ENCODE measurements at places on chromosomes 2 and 18.

DNA sequence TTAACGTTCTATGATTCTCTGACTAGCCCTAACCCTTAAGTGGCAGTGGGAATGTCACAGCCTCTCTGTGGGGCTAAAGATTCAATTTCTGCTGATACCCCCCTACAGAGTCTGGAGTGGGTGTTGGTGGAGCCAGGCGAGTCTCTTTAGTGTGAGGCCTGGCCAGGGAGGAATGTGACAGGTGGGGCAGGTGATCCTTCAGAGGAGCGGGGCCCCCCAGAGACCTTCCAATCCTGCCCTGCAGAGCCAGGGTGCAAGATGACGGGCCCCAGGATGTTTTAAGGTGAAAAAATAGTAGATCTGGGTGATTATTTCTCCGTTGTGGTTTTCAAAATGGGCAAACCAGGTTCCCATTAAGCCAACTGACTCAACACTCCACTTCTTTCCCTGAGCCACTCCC lies 28.2 kb upstream of the DNMT3A start:
- DNase-seq: no peak

DNA sequence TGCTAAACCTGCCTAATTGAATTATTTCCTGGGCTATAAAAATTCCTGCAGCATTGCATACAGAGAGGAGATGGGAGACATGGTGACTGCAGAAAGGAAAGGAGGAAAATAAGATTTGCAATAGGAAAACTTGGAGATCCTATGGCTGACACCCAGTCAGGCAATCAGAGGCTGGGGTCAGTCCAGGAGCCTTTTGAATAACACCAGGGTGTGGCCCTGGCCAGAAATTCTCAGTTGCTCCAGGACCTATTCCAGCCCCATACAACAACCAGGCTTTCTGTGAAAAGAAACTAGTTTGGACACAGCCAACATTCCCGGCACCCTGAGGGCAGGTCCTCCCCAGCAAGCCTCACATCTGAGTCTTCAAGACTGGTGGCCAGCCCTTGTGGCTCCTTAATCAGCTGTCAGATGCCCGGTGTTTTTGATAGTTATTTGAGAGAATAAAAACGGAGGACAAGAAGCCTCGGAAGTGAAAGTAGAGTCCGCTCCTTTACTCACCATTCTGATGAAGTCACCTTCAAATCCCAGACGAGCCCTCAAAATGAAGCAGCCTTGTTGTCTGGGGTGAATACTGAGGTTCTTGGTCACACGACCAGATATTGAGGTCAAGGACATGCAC lies 31.1 kb upstream of the GMCL1 start:
- no peak for DNase-seq

- no peak for DNase-seq
These were observed 14.1 kb downstream of the TLK1 start for GRCh38 chr2:171146633-171147032.

GRCh38 chr2:28558158-28558820 lies 62.4 kb downstream of the PLB1 start:
- DNase-seq: no peak

GRCh38 chr18:28963481-28963880 lies 786.6 kb upstream of the CDH2 start:
- no peak for DNase-seq

DNA sequence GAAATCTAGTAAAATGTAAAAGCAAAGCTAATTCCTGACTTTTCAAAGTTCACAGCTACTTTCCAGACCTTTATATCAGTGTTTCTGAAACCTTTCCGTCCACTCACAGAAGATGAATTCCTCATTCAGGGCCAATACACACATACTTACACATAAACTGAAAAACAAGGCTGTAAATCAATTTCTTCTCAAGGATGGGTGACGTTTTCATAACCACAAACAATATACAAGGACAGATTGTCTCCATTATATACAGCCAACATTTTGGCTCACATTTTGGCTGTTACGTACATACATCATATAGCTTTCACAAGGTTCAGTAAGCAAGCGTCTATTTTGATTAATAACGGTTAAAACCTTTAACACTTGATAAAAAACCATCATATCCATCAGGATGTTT lies 1.4 kb downstream of the RPRD1A start:
- no peak for DNase-seq

DNA sequence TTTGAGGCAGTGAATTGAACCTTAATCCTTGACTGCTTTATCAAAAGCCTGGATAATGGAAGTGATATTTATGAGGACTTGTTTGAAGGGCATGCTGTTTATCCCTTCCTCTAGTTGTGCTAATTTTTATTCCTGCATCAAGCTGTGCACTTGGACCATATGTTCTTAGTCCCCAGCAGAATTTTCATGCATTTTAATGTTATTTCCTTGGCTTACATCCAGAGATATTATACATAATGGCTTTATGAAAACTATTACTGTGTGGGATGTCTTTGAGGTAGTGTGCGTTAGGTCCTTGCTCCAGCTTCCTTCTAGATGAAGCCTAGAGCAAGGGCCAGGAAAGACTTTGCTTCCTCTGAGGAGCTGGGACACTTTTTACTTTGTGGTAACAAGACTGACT lies 378.4 kb downstream of the LPIN1 start:
- no peak for DNase-seq

- DNase-seq: no peak
These were observed 293.2 kb downstream of the ALK start for GRCh38 chr2:29628108-29628745.

DNA sequence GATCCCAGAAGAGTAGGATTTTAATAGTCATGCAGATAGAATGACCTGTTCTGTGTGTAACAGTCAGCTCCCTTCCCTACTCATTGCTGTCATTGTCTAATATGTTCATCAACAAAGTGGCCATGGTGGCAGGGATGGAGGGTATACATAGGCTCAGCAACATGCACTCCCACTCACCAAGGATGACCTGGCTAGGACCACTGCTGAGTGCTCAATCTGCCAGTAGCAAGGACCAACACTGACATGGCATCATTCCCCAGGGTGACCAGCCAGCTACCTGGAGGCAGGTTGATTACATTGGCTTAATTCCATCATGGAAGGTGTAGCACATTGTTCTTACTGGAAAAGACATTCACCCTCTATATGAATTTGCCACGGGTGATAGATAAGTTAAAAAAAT lies 401.7 kb upstream of the CELF4 start:
- DNase-seq: no peak

DNA sequence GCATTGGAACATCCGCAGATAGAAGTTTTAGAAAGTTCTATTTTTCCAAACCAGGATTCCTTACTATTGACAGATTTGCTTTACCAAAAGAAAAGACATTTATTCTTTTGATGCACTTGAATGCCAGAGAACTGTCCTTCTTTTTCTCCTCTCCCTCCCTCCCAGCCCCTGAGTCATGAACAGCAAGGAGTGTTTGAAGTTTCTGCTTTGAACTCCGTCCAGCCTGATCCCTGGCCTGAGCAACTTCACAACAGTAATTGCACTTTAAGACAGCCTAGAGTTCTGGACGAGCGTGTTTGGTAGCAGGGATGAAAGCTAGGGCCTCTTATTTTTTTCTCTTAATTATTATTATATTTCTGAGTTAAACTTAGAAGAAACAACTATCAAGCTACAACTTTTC lies 33.6 kb downstream of the APCDD1 start:
- DNase-seq: no peak

DNA sequence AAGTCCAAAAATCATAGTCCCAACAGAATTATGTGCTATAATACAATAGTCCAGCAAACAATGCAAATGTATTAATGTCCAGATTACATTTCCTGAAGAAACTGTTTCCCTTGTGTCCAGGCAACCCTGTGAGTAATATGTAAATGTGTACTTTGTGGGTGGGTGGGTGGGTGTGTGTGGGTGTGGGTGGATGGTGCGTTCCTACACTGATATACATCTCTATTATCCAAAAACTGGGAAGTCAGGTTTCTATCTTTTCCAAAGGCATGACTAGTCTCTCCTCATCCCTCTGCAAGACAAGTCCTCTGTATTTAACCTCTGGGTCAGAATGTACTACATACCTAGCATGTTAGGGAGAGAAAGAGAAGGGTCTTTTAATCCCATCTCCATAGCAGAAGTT lies 71.6 kb downstream of the LNPK start:
- no peak for DNase-seq

DNA sequence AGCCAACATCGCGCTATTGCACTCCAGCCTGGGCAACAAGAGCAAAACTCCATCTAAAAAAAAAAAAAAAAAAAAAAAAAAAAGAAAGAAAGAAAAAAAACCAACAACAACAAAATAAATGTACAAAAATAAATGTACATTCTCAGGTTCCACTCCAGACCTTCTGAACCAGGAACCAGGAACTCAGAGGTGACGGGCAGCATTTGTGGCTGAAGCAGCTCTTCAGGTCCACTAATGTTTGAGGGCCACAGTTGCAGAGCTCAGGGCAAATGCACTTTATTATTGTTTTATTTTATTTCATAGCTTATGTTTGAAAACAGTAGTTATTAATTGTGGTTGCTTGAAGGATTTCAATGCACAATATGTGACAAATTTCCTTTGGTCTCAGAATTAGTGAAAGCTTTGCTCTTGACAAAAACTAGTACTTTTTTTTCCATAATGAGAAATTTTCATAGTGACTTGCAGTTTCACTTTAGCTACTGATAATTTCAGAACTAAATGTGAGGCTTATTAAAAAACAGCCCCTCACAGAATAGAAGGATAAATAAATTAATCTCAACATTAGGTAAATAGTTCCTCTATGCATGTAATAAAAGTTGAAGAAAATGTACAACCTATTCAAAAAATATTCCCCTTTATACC lies 378.4 kb upstream of the SPHKAP start:
- no peak for DNase-seq

DNA sequence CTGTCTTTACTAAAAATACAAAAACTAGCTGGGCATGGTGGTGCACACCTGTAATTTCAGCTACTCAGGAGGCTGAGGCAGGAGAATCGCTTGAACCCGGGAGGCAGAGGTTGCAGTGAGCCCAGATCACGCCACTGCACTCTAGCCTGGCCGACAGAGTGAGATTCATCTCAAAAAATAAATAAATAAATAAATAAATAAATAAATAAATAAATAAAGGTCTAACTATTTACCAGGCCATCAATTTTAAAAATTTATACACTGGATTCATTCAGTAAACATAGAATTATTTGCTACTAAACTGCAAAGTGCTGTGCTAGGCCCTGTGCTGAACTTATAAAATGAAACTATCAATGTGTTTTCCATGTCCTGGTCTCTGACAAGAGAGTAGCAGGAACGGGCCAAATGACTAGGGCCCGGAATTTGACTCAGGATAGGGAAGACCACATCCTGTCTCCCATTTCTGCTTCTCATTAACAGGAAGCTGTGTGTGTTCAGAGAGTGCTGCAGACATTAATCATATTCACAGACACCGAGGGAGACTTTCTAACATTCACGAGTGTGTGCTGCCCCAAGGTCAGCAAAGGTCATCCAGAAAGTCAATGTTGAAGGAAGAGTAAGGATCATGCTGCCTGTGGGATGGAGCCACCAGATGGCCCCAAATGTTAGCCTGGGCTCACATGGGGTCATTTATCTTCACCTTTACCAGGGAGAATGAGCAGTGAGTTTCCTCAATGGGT lies 95.8 kb downstream of the SPP2 start:
- no peak for DNase-seq

DNA sequence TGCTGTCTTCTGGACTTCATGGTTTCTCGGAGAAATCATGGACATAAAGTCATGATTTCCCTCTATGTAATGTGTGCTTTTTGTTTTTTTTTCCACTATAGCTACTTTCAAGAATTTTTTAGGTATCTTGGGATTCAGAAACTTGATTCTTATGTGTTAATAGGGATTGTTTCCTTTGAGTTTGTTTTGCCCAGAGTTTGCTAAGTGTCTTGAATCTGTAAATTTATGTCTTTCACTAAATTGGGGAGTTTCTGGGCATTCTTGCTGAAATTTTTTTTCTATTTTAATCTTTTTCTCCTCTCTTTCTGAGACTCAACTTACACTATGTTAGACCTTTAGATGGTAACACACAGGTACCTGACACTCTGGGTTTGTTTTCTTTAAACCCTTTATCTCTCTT lies 182.7 kb downstream of the LAMA1 start:
- DNase-seq: no peak

DNA sequence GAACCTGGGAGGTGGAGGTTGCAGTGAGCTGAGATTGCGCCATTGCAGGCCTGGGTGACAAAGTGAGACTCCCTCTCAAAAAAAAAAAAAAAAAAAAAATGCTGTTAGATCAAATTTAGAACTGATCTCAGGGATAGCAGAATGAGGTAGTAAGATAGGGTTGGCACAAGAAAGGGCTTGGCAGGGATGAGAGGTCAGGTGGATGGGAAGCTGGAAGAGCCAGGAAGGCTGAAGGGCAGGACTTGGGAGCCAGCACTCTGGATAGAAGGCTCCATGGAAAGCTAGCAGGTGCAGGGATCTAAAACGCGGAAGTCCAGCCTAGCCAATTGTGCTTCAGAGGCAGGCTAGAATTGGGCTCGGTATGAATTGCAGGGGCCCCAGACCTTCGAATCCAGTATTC lies 250.9 kb upstream of the SP5 start:
- no peak for DNase-seq

DNA sequence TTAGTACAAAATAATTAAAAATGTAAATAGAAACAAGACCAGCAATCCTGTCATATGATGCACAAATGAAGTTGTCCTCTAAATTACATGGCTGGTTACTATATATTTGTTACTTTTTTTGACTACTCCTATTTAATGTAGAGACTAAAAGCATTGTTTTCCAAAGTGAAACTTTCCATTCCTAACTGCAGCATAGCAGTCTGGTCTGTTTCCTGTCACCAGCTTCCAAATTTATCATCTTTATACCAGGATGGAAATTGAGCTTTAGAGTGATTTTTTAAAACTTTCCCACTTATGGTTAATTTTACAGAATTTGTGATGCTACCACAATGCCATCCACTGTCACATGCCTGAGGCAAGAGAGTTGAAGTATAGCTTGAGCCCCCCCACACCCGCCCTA lies 33.5 kb upstream of the RAB27B start:
- DNase-seq: no peak

GRCh38 chr2:28568036-28568435 lies 72.2 kb downstream of the PLB1 start:
- no peak for DNase-seq

DNA sequence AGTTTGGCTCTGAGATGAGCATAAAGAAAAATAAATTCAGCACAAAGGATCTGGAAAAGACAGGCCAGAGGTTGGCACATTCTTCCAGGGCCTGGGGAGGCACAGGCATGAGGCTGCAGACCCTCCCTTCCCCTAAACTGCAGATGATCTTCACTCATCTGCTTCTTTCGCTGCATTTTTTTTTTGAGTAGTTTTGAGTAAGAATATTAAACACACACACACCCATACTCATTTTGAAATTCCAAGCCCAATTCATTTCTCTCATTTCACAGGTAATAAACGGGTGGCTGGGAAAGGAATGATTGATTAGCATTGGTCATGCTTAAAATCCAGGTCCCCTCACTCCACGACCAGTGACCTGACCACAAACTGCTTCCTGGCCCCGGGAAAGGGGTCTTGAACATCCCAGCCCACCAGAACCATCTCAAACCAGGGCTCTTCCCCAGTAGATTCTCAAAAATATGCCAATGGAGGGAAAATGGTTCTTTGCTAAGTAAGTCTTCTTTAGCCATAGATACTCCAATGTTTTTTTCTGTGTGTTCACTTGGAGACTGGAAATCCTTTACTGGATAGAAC lies 219.6 kb downstream of the ANAPC1 start:
- no peak for DNase-seq
